ENCODE measurements at places on chromosomes 13 and 19.

- peak; percentile 12 for DNase-seq
Observed at GRCh38 chr13:91017031-91017668, 330.3 kb upstream of the MIR17HG start.

DNA sequence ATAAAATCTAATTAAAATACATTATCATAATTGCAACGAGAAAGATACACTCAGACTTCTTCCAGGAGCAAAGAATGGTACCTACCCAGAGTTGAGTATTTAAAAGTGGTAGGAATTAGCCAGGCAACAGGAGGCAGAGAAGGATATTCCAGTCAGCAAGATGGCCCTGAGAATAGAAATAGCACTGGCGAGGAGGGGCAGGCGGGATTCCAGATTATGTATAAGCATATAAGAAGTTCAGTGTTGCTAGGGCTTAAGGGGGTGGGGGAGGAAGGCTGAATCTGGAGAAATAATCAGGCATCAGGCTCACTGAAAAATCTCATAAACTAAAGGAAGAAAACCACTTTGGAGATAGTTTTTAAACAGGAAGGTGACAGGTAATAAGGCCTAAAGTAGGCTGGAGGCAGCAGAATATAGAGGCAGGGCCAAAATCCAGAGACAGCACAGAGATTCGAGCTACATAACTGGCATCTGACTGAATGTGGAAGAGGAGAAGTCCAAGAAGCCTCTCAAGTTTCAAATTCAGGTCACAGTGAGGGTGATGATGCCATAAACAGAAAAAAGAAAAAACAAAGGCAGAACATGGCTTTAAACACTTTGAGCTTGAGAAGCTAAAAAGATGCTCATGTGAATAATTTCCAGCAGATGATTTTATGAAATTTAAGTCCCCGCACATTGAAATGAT is 7.5 kb downstream of the KPNA3 start:
- no peak for DNase-seq

DNA sequence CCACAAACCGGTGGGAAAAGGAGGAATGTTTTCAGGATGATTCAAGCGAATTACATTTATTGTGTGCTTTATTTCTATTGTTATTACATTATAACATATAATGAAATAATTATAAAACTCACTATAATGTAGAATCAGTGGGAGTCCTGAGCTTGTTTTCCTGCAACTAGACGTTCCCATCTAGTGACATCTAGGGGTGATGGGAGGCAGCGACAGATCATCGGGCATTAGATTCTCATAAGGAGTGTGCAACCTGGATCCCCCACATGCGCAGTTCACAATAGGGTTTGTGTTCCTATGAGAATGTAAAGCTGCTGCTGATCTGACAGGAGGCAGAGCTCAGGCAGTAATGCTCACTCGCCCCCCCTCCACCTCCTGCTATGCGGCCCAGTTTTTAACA is 54.5 kb downstream of the SPTBN4 start:
- DNase-seq: no peak

DNA sequence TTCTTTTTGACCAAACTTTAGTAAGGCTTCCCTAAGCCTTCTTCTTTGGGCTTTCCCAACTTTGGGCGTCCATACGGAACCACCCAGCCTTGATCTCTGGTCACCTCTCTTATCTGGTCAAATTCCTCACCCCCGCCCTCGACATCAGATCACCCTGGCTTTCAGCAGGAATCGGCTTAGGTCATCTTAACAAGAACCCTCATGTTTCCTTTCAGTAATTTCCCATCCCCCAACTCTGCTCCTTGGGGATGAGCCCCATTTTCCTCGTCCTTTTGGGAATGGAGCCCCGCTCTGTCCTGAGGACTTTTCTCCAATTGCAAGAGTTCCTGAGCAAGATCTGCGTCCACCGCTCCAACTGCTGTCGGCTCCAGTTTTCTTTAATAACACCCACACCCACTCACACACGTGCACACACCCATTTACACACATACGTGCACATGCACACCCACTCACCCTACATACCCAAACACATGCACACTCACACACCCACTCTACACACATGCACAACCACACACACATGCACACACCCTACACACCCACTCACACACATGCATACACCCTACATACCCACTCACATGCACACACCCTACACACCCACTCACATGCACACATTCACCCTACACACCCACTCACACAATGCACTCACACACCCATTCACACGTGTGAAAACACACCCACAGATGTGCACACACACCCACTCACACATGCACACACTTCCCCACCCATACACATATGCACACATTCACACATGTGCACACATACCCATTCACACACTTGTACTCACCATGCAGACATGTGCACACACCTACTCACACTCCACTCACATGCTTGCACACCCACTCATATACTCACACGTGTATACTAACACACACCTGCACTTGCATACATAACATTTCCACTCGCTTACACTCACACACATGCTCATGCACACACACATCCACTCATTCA is 87.0 kb upstream of the TM9SF2 start:
- DNase-seq: no peak

- no peak for DNase-seq
Observed at GRCh38 chr13:78334059-78334458, 269.3 kb downstream of the POU4F1 start.

- DNase-seq: peak; percentile 94
Observed at GRCh38 chr19:18428787-18429674, 8.9 kb downstream of the ISYNA1 start.

GRCh38 chr13:29594710-29595379 is 643 bp downstream of the SLC7A1 start:
- peak; percentile 50 for DNase-seq

GRCh38 chr19:20167651-20168122 is 673 bp downstream of the ZNF486 start:
- DNase-seq: no peak

DNA sequence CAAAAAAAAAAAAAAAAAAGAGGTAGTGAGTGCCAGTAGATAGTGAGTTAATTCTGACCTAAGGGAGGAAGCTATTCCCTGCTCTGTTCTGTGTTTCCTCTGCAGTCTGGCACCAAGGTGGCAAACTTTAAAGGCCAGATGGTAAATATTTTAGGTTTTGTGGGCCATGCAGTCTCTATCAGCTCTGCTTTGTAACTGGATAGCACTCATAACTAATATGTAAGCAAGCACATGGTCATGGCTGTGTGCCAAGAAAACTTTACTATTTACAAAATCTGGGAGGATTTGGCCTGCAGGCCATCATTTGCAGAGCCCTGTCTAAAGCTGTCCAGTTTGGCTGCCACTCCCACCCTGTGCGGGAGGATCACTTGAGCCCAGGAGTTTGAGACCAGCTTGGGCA is 4.3 kb downstream of the PIN1 start:
- no peak for DNase-seq

GRCh38 chr13:79336966-79337365 is 69.1 kb downstream of the RBM26 start:
- DNase-seq: no peak

DNA sequence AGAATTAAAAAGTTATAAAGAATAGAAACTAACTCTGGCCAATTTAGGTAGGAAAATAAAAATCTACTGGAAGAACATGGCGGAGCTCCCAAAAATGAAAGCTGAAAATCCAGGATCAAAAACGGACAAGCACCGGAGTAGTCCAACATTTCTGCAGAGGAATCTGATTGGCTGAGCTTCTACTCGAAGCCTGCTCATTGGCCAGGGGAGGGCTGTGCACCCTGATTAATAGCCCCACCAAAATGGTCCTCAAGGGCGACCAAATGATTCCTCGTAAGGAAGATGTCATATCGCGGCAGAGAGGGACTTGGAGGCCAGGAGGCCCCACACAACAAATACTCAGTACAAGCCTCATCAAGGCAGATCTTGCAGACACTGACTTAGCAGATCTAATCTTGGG is 900.7 kb downstream of the UQCRFS1 start:
- no peak for DNase-seq

- no peak for DNase-seq
Observed at GRCh38 chr19:48254529-48254970, 1.2 kb downstream of the CARD8 start.

- DNase-seq: no peak
Observed at GRCh38 chr13:20193162-20193906, 596 bp upstream of the GJB2 start.

DNA sequence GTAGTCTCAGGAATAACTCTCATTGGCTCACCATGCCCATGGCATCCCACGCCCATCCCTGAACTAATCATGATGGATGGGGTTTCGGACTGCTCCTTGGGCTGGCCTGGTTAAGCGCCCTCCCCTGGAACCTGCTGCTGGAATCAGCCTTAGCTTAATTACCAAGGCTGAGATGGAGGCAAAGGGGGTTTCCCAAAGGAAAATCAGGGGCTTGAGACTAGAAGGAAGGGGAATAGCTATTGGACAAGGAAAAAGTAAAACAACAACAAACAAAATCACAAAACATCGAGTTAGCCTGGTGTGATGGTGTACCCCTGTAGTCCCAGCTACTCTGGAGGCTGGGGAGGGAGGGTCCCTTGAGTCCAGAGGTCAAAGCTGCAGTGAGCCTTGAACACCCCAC is 25.7 kb upstream of the SHKBP1 start:
- no peak for DNase-seq

- no peak for DNase-seq
Observed at GRCh38 chr19:50968716-50969412, 527 bp downstream of the KLK6 start.

GRCh38 chr19:17678836-17679235 is 9.3 kb downstream of the UNC13A start:
- no peak for DNase-seq

GRCh38 chr13:110676595-110677587 is 29.0 kb downstream of the CARS2 start:
- DNase-seq: peak; percentile 13

- DNase-seq: no peak
Observed at GRCh38 chr13:30110301-30111070, 196.9 kb downstream of the KATNAL1 start.

DNA sequence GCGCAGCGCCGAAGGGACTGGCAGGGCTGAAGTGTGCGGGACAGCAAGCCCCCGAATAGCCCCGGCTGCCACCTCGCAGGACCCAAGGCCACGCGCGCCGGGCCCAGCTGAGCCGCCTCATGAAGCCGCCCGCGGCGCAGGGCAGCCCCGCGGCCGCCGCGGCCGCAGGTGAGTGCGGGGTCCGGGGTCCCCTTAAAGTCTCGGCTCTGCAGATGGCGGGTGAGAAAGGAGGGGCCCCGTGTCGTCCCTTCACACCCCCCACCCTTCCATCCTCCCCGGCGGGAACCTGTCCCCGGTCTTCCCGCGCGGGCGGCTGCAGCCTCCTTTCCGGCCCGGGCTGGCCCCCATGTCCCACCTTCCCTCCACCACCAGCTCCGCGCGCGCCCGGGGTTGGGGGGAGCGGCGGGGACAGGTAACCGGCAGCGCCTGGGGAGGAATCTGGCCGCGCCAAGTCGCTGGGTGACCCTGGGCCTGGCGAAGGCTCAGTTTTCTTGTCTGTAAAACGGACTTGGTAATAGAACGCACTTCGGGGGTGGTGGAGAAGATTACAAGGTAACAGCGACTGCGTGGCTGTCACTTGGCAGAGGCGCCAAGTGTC is 338 bp downstream of the RGCC start:
- no peak for DNase-seq

GRCh38 chr13:82147526-82147925 is 1734.7 kb downstream of the SLITRK1 start:
- no peak for DNase-seq

DNA sequence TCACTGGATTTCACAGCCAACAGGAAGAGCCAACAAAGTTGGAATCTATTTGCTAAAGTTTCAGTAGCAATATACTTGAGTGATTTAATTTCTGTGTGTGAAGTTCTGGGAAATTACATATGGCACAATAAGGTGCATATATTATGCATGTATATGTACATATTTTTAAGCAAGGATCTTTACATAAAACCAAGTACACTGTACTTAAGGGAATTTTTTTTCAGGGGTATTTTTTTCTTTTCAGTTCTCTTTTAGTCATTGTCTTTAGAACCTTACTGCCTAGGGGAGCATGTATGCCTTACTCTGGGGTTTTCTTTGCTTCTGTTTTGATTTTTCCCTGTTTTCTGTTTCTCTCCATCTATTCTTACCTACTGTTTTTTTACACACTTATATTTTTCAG is 7.4 kb downstream of the RAP2A start:
- no peak for DNase-seq

GRCh38 chr13:47017476-47017875 is 120.6 kb upstream of the HTR2A start:
- DNase-seq: no peak

DNA sequence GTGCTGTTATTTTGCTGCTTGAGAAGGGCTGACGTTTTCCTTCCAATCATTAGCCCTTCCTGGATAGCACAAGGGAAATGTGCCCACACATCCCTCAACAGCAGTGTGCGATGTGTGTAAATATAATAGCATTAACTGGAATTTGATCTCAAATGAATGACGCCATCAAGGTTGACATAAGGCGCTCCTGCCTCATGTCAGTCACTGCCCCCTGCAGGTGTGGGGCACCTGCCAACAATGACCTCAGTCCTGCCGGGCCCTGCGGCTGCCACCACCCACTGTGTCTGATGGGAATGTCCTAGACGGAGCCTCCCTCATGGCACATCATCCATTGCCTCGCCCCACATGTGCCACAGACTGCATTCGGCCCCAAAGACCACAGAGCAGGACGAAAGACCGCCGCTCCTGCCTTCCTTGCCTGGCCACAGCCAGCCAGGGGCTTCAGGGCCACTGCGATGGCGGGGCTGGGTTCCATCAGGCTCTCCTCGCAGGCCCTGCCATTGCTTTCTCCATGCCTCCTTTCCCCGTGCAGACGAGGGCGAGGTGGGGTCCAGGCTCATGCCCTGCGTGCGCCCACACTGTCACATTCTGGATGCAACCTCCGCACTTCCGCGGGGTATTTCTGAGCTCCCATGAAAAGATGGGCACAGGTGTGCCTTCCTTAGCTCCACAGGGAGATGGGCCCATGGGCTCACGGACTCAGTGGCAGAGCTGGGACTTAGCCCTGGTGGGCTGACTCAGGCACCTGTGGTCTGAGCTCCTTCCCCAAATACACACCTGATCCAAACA is 146.7 kb downstream of the SOX1 start:
- DNase-seq: no peak

DNA sequence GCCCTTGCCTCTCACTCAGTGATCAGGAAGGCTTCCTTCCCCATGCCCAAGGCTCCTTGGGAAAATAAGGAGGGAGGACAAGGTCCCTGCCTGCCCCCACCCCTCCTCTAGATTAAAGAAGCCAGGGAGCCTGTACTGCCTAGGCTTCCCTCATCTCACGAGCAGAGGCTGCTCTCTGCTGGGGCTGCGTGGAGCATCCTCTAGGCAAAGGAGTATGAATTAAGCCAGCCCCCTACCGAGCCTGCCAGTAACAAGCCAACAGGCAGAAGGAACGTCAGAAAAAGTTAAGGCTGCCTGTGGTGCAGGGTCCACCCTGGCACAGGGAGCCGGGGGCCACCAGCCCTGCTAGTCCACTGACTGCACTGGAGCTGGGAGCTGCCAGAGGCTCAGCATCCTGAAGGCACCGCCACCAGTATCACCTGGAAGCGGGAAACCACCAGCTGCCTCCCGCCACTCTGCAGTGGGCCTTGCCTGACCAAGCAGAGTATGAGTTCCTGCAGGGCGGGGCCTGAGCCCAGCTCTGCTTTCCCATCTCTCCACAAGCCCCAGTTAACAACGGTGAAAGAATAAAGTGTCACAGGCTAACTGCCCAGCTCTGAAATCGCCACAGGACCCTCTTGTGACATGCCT is 6.8 kb downstream of the NAPA start:
- DNase-seq: peak; percentile 81

GRCh38 chr13:111212517-111212873 is 97.4 kb downstream of the ARHGEF7 start:
- DNase-seq: no peak

- no peak for DNase-seq
Observed at GRCh38 chr13:49497272-49497671, 1.5 kb downstream of the PHF11 start.

- no peak for DNase-seq
Observed at GRCh38 chr13:40379794-40380578, 286.5 kb downstream of the FOXO1 start.

Data from cerebellum (tissue), 4 donors.